ENCODE measurements at places on chromosomes 6 and 20.

- DNase-seq, result no peak
These were observed 35.7 kb upstream of the CCDC167 start for GRCh38 chr6:37535428-37535758.

DNA sequence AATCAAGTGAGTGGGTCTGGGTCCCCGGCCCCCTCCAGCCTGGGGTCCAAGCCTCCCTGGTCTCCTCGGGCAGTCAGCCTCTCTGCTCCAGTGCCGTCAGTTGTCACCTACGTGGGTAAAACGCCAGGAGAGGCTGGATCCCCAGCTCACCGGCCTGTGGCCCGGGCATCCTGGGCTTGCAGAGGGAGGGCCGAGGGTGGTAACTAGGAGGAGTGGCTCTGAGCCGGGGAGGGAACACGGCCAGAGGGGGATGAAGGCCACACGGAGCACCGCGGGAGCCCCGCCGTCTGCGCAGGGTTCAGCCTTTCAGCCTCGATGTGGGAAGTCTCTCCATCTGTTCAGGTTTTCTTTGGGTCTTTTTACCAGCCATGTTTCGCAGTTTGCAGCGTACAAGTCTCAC, 29.5 kb upstream of the BHLHE23 start:
- DNase-seq, result no peak

- no peak for DNase-seq
These were observed 194.2 kb upstream of the PHACTR1 start for GRCh38 chr6:12522347-12522746.

DNA sequence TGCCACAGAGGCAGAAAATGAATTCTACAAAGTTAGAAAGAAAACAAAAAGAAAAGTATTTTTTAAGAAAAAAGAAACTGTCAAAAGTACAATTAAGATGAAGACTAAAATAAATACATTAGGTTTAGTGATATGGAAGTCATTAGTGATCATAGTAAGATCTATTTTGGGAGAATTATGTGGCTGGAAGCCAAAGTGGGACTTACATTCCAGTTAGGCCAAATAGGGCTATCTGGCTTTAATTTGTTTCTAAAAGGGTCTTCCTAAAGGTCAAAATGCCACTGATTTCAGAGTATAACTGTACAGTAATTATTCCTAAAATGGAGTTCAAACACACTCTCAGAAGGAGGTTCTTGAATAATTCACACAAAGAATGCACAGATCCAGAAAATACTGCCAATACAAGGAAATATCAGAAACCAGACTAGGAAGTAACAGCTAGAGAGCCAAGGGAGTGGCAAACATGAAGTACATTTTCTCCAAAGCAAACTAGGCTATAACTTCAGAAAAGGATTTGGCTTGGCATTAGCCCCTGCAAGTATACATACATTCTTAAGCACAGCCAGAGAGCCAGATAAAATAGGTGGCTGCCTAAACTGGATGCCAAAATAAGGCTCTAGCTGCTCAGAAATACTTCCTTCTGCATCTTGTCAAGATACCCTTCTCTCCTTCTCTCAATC, 45.3 kb downstream of the PDSS2 start:
- no peak for DNase-seq

- no peak for DNase-seq
These were observed 1686.4 kb downstream of the GRIK2 start for GRCh38 chr6:103079867-103080266.

DNA sequence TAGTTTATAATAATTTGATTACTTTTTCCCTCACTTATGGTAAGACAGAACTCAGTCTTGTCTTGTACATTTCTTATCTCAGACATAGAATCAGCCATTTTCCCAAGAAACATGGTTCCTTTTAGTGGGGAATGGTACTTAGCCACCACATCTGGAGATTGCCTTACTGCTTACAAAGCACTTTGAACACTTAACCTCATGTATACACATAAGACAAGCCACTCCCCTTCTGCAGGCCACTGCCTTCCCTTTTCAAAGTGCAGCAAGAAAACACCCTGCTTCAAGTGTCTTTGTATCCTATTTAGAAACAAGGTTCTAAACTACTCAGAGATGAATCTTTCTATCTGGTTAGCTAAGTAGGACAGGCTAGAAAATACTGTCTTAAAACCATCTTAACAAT, 159.2 kb downstream of the UBE3D start:
- no peak for DNase-seq
